Activated CD8-positive, alpha-beta memory T cell treated with anti-CD3 and anti-CD28 coated beads for 1 hour (primary cell): ENCODE measurements at places on chromosomes 11 and 22.

- DNase-seq, result no peak
Measured at GRCh38 chr11:69575296-69576068, 65.5 kb upstream of the CCND1 start.

- no peak for DNase-seq
Measured at GRCh38 chr11:12914400-12914912, 94.7 kb upstream of the RASSF10 start.

- no peak for DNase-seq
Measured at GRCh38 chr11:73298233-73298632, 9.8 kb upstream of the ARHGEF17 start.

GRCh38 chr22:26737262-26737661, 79.9 kb downstream of the MIAT start:
- DNase-seq, result no peak

DNA sequence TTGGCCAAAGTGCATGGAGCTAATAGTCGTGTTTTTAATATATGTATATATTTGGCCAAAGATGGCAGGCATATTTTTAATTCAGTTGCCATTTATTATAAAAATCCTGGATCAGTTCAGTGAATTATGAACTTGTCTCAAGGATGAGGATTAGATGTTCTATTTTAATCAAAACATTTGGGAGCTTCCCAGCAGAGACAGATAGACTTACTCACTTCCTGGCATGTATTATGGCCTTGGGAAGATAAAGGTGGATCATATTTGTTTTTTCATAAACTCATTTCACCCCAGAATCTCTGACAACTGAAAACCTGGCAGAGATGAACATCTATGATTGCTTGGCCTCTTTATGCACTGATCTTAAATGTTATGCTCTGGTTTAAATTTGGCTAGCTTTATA, 148.8 kb downstream of the NCAM1 start:
- no peak for DNase-seq

DNA sequence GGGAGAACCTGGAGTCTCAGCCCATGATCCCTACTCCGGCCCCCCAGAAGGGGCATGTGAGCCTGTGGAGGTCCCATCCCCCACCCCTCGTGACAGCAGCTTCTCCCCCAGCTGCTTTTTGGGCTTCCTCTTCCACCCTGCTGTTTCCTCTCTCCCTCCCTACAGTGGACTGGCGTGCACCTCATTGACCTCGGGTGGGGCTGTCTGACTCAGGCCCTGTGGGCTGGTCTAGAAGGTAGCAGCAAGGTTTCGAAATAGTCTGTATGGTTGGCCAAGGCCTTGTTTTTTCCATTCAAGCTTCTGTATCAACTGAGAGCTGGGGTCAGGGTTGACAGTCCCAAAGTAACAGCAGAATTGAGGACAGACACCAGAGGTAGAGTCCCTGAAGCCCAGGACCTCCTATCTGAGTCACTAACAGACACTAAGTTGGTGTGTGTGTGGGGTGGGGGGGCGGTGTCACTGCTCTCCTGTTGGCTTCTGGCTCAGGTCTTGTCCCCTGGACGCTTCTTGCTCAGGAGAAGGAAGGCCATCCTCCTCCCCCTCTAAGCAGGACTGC, 7.7 kb downstream of the SLC37A2 start:
- DNase-seq, result no peak

GRCh38 chr11:17328871-17329494, 22.6 kb upstream of the NCR3LG1 start:
- DNase-seq, result no peak

GRCh38 chr11:7581021-7581590, 67.3 kb downstream of the PPFIBP2 start:
- no peak for DNase-seq

- DNase-seq, result no peak
Measured at GRCh38 chr11:104898685-104899013, 389 bp upstream of the CASP12 start.

DNA sequence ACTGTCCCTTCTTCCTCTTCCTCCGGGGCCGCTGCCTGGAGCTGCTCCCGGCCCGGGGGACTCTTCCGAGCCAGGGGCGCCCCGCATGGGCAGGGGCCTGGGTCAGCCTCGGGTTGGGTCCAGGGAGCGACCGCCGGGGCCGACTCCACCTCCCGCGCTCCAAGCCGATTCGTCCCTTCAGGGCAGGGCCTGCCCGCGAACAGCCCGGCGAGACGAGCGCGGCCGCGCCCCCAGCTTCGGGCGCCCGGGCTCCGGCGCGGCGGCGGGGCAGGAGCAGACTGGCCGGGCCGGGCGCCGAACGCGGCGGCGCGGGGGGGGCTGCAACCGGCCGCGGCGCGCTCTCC, at the start of gene LARGE1:
TSS of gene LARGE1 (minus strand) at position 280 of the 344 bp plus-strand sequence.
- no peak for DNase-seq

DNA sequence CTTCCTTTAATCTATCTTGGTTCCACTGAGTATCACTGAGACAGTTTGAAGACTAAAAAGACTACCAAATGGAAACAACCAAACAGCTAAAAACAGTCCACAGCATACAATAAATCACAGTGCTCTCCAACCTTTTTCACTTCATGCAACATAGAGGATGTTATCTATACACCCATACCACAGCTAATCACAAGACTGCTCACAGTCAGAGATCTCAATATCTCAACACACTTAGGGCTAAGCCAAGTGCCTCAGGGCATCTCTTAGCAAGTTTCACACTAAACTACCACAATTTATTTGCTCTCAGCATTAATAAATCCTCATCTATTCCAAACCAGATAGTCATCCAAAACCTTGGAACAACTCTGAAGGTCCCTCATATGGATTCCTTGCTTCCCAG, 129.4 kb downstream of the SBF2 start:
- no peak for DNase-seq

- no peak for DNase-seq
Measured at GRCh38 chr22:27474711-27475547, 326.6 kb downstream of the MN1 start.

DNA sequence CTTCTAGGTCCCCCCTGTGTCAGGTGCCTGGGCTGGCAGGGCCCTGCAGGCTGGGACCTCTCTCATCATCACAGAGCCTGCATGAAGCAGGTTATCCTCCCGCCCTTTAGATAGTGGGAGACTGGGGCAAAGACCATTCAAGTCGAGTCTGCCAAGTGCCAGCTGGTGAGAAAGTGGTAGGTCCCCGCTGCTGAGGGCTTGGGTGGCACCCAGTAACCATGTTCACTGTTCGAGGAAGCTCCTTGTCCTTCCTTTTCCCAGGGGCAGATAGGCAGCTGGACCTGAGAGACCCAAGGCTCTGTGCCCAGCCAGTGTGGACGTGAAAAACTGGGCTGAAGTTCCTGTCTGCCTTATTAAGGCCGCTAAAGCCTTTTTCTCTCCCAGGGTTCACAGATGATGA, 1319.8 kb downstream of the TBC1D22A start:
- no peak for DNase-seq

GRCh38 chr22:31680861-31681341, 18.9 kb upstream of the PISD start:
- no peak for DNase-seq

DNA sequence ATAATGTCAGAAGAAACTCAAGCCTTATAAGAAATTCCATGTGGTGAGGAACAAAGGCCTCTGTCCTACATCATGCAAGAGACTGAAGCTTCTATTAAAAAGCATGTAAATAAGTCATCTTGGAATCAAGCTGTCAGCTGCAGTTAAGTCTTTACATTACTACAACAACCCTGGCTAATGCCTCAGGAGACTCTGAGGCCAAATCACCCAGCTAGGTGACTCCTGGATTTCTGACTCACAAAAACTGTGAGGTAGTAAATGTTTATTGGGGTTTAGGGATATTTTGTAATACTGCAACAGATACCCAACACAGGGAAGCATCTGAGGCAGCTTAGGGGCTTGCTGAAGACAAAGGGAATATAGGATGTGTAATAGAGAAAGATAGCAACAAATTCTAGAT, 89.6 kb downstream of the C11orf87 start:
- no peak for DNase-seq

GRCh38 chr22:20760084-20760483, 13.8 kb upstream of the SERPIND1 start:
- no peak for DNase-seq
